IMR-90 (cell line): ENCODE measurements at places on chromosomes 1 and 21.

- no peaks in the 10 kb centered on the region for H3K4me1 ChIP-seq
- H3K4me3 ChIP-seq, result no peak overlapping the region
- no peaks in the 10 kb centered on the region for H3K27me3 ChIP-seq
- no peak overlapping the region for H3K27ac ChIP-seq
These were observed 5.5 kb upstream of the CD244 start for GRCh38 chr1:160868141-160868540.

GRCh38 chr1:172476218-172476811 is 32.4 kb upstream of the PIGC start:
- no peaks in the 10 kb centered on the region for H3K36me3 ChIP-seq
- H3K4me3 ChIP-seq, result no peak overlapping the region
- no peak overlapping the region for H3K27ac ChIP-seq
- peaks cover 14% of the 10 kb centered on the region for H3K27me3 ChIP-seq

DNA sequence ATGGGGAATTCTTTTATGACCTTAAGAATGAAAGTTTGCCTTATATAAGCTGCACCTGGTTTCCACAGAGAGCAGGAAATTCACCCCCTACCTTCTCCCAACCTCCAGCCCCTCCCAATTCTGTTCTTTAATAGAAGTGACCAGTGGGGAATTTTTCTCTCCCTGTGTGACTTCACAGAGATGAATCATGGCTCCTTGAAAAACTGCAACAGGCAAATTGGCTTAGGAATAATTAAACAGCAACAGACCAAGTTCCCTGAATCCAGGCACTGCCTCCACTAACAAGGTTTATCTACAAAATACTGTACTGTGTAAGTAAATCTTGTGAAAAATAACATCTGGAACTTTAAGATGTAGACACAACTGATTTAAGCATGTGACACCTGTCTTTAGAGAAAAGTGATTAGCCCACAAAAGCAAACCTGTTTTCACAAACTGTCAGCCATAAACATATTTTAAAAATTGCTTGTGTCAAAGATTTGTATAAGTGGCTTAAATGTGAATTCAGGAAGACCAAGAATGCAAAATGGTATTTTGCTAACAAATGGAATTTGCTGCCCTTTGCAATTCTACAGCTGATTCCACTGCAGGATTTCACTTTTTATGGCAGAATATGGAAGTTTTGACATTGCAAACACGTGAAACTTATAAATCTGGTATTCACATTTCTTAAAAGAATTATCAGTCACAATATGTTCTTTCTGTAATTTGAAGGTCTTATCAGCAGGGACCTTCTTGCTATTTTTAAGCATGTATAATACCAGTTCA is 54.0 kb downstream of the ALG14 start:
- H3K27me3 ChIP-seq, result no peaks in the 10 kb centered on the region
- no peaks in the 10 kb centered on the region for H3K36me3 ChIP-seq
- no peak overlapping the region for H3K4me3 ChIP-seq
- peak; percentile 69 for DNase-seq
- H3K27ac ChIP-seq, result no peak overlapping the region

GRCh38 chr1:172955161-172955815 is 95.5 kb downstream of the TNFSF18 start:
- DNase-seq, result peak; percentile 90
- H3K4me3 ChIP-seq, result no peak overlapping the region
- no peaks in the 10 kb centered on the region for H3K27me3 ChIP-seq
- H3K36me3 ChIP-seq, result no peaks in the 10 kb centered on the region
- H3K27ac ChIP-seq, result no peak overlapping the region; the same call in 1 of the 2 replicates

GRCh38 chr1:47793563-47793962 is 203.6 kb downstream of the TRABD2B start:
- no peak for DNase-seq
- no peaks in the 10 kb centered on the region for H3K27me3 ChIP-seq
- H3K27ac ChIP-seq, result no peak overlapping the region
